ENCODE measurements at places on chromosomes 16 and 17.

DNA sequence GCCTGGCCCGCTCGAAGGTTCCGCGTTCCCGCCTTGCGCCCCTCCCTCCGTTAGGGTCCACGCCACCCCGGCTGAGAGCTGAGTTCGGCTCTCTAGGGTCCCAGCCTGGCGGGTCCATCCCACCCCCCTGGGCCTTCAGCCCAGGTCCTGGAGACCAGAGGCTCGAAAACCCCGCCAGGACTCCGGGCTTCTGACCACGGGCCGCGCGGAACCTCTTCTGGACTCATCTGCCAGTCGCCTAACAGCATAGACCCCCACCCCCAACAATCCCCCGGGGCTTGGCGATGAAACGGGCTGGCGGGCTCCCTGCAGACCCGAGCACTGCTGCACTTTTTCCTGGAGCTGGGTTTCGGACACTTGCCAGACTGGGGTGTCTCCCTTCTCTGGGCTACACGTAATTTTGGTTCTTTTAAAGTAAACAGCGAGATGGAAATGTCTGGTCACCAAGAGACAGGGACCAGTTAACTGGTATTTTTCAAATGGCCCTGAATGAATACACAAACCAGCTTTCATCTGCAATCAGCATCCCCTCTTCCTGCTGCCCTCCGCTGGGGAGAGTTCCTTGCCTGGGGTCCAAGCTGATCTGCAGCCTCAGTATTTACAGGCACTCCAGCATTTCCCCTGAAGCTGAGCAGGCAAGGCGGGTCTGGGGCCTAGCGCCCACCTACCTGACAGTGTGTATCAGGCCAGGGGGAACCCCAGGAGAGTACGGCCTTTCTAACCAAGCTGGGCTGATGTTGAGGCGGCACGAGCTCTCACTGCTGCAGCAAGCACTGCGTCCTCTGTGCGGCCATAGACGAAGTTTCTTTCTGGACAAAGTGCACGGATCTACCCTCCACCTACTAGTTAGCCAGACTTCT is 639 bp upstream of the TRIM65 start:
- DNase-seq: no peak

GRCh38 chr17:29575511-29576213 is 7.2 kb downstream of the TP53I13 start:
- no peak for DNase-seq

DNA sequence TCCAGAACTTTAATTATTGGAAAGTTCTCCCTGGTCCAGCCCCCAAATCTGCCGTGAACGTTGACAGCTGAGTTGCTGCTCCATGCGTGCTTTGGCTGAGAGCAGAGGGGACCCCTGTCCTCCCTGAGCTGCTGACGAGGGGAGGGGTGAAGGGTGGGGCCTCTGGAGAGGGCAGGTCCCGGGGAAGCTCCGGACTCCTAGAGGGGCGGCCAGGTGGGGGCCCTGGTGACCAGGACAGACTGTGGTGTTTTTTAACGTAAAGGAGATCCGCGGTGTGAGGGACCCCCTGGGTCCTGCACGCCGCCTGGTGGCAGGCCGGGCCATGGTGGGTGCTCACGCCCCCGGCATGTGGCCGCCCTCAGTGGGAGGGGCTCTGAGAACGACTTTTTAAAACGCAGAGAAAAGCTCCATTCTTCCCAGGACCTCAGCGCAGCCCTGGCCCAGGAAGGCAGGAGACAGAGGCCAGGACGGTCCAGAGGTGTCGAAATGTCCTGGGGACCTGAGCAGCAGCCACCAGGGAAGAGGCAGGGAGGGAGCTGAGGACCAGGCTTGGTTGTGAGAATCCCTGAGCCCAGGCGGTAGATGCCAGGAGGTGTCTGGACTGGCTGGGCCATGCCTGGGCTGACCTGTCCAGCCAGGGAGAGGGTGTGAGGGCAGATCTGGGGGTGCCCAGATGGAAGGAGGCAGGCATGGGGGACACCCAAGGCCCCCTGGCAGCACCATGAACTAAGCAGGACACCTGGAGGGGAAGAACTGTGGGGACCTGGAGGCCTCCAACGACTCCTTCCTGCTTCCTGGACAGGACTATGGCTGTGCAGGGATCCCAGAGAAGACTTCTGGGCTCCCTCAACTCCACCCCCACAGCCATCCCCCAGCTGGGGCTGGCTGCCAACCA is at the start of gene MC1R:
Gene MC1R (plus strand): TSS at position 410 of the 895 bp plus-strand sequence. CDS start 397 bp downstream, at position 807.
- no peak for DNase-seq

DNA sequence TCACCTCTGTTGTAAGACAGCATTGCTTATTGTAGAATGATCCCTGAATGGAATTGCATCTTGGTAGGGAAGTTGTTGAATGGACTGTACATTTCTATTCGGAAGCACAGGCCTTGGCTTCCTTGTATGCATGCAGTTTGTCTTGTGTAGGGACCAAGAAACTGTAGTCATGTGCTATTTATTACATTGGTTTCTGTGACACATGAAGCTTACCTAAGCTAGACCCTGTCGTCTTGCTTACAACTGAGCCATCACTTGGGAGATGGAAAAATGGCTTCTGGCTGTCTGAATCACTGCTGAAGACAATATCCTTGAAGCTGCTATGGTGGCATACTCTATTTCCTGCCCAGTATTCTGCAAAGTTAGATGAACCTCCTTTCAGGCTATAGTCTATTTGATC is 29.1 kb downstream of the PPM1D start:
- no peak for DNase-seq

DNA sequence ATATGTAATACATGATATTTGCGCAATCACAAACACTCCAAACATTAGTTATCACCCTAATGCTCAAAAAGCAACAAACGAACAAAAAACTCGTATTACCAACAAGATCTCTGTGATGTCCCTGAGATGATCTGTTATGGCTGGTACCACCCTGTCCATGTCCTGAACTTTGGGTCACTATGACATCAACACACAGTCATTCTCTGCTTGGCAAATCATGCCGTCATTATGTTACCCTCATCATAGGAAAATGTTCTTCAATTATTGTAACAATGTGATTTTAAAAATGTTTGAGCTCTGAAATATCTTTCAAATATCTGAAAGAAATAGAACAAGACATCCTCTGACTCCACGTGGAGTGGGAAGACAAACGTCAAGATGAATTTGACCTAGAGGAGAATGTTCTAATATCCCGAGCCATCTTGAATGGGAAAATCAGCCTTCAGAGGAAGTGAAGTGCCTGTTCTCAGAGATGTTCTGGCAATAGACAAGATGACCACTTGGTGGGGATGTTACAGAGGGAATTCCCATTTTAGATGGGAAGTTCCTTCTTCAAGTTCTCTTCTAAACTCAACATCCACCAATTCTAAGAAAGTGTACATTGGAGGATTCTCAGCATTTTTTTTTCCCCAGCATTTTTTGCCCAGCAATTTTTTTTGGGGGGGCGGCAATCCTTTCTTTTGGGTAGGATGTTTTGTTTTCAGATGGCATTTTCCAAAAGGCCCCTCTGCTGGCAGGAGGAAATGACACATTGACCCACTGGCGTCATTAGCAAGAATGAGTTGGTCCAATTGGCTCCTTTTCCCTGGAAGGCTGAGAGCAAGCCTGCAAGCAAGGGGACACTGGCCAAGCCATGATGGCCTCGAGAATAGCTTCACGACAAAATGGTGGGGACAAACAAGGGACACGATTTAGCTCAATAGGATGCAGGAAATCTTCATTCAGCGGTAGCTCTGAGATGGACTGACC is 3.7 kb upstream of the HSD17B2 start:
- no peak for DNase-seq

GRCh38 chr17:1362065-1362848 is 37.8 kb downstream of the YWHAE start:
- DNase-seq: no peak

DNA sequence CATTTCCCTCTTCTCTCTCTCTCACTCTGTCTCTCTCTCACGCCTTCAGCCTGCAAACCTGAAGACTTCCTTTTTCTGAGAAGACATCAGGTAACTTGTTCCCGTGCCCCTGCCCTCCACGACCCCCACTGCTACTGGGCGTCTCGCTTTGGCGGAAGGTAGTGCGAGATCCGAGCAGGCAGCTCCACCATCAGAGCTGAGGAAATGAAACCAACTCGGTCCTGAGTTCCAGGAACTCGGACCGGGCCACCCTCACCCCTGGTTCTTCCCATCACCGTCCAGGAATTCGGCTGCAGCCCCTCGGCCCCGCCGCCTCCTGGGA is 585 bp downstream of the MLKL start:
- DNase-seq: no peak

DNA sequence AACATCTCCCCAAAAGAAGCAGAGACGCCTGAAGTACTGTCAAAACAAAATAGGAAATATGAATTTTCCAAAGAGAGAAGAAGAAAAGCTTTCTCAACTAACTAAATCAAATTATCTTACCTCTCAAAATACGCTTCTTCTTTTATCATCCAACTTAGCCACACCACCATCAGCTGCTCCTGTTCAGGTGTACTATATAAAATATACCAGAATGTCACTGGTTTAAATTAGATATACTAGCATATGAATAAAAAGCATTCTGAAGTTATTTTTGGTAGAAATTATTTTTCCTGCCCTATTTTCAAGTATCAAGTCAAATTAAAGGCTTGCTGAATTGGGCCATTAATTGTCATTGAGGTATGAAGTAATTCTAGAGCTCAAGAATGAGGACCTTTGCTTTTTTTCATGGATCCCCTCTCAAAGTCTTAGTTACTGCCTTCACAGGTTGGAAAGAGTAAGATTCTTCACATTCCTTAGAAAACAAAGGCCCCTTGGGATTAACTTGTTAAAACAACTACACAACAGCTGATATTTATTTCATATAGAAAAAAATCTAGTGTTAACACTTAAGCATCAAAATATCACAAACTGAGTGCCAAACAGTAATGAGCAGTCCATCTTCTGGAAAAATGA is 30.1 kb downstream of the INTS2 start:
- no peak for DNase-seq

GRCh38 chr17:65515512-65515911 is 45.9 kb downstream of the AXIN2 start:
- DNase-seq: no peak

DNA sequence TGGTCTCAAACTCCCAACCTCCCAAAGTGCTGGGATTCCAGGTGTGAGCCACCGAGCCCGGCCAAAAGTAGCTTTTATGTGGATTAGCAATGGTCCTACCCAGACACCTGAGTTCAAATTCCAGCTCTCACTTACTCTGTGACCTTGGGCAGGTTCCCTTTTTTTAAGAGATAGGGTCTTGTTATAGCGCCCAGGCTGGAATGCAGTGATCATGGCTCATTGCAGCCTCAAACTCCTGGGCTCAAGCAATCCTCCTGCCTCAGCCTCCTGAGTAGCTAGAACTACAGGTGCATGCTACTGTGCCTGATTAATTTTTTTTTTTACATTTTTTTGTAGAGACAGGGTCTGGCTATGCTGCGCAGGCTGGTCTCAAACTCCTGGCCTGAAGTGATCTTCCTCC is 16.6 kb downstream of the HDAC5 start:
- DNase-seq: no peak

GRCh38 chr16:13435415-13435814 is 484.5 kb upstream of the ERCC4 start:
- no peak for DNase-seq

GRCh38 chr16:16137110-16137509 is 86.2 kb downstream of the ABCC6 start:
- DNase-seq: no peak

DNA sequence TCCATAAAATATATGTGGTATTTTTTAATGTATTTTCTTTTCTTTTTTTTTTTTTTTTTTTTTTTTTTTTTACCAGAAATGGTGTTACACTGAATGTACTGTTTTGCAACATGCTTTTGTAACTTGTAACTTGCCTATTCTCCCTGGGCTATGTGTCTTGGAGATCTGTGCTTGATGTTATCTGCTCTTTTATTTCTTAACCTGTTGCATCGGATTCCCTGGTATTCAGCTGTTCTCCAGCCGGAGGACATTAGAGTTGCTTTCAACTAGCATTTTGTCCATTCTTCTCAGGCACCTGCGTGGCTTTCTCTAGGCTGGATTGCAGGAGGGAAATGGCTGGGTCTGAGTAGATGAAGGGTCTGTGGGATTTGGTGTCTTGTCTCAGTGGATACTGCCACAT is 47.4 kb downstream of the KATNIP start:
- no peak for DNase-seq

DNA sequence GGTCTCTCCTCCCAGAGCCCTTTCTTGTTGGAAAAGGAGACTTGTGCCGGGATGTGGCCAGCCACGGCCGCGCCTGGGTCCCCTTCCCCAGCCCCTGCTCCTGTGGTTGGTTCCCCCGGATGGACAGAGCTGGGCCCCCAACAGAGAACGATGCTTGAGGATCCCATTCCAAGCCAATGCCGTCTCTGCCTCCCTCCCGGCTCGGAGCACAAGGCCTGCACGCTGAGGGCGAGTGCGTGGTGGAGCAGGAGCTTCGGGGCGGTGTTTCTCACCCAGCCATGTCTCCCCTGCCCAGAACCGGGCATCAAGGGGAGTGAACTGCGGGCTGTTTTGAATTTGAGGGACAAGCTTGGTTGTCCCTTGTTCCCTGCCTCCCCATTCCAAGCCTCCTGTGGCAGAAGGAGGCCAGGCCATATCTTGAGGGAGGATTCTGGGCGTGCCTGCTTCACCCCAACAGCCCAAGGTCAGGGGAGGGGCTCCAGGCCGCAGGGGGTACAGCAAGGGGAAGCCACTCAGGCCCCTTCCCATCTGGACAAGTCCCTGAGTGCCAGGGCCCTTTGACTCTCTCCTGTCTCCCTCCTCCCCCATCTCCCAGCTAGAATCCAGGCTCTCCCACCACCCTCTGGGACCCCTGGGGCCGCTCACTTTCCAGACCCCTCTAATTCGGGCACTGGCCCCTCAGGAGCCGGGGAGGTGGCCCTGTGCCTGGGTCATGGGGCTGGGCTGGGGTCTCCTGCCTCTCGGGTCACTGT is 43.6 kb downstream of the SOCS3 start:
- DNase-seq: no peak

- no peak for DNase-seq
Observed at GRCh38 chr17:83144421-83145357, 65.3 kb downstream of the METRNL start.

DNA sequence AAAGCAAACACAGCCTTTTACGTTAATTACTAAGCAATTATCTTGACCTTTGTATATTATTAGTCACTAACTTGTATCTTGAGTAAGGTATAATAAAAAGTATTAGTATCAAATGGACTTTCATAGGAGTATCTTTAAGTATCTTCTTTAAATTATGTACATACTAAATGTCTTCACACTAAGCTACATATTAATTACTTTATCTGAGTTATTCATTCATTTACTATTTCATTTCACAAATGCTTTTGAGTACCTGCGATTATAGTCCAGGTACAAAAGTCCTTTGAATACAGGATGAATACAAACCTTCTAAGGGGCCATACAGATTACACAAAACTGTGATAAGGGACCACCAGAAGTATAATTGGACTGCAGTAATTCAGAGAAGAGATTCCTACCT is 33.1 kb upstream of the CDR2 start:
- DNase-seq: no peak

DNA sequence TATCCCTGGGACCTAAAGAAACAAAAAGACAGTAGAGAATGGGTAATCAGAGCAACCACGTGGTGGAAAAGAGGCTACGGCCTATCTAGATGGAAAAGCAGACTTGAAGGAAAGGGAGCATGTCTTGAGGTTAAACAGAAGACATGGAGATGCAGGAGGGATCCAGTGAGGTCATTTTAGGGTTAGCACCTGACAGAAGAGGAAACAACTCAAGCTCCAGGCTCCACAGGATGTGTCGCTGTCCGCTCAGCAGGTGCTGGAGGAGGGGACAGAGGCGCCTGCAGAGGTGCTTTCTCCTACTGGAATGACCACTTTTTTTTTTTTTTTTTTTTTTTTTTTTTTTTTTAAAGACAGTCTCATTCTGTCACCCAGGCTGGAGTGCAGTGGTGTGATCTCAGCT is 47.5 kb upstream of the CLEC3A start:
- DNase-seq: no peak

GRCh38 chr16:46859719-46860152 is 24.4 kb upstream of the GPT2 start:
- DNase-seq: no peak

GRCh38 chr16:15439521-15439920 is 5.1 kb downstream of the BMERB1 start:
- no peak for DNase-seq

Data from D721Med (cell line).